ENCODE measurements at places on chromosomes 3 and 15.

- DNase-seq = no peak
These were observed 90.7 kb downstream of the HHLA2 start for GRCh38 chr3:108387063-108387462.

DNA sequence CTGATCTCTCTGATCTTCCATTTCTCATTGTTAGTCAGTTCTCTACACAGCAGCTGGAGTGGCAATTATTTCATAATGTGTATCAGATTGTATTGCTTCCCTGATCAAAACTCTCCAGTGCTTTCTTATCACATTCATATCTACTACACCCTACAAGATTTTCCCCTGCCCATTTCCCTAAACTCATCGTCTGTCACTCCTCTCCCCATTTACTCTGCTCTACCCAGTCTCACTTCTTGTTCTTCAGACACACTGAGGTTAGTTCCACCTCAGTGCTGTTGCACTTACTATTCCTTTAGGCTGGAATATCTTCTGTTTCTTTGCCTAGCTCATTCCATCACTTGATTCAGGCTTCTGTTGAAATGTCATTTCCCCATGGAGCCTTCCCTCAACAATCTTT is 197.1 kb downstream of the SATB1 start:
- DNase-seq = no peak

DNA sequence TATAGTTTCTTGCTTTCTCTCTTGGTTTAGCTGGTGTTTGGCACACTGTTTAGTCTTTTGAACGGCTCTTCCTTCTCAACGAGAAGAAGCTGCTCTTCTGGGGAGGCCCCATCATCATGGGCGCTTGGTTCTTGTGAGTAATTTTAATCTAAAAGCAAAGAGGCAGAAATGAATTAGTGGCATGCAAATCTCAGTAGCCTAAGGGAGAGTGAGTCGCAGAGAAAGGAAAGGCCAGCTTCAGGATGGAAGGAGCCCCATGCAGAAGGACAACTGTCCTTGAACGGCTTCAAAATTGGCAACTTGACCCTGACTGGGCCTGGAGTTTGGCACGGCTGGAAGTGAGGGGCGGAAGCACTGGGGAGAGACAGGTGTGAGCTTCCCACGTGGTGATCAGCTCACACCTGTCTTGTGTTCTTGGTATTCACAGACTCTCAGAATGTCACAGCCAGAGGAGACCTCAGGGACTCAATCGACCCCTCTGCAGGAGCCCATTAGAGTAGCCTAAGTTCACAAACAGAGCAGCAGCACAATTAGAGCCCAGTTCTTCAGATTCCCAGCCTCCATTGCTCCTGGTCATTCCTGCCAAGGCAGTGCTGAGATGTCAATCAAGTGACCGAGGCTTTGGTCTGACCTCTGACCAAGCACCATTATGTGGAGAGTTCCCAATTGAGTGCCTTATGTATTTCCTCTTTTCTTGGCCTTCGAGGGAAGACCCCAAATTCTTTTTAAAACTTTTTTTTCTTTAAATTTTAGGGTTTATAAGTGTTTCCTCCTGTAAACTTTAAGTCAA is 41.3 kb upstream of the ETV5 start:
- no peak for DNase-seq

- DNase-seq = no peak
These were observed 280.0 kb downstream of the PDCD6IP start for GRCh38 chr3:34078418-34078817.

DNA sequence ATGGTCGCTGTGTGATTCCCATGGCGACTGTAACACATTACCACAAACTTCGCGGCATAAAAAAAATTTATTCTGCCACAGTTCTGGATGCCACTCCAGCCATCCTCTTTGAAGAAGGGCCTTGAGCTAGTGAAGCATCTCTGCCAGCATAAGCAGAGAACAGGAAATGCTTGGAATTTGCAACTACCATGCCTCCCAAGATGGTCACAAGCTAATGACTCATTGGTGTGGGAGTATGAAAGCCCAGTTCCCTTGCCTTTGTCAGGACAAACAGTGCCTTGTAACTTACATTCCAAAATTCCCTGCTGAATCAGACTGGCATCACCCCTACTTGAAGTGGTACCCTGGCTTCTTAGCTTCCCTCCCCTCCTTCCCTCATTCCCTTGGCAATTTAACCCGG is 129.7 kb downstream of the PROS1 start:
- no peak for DNase-seq

DNA sequence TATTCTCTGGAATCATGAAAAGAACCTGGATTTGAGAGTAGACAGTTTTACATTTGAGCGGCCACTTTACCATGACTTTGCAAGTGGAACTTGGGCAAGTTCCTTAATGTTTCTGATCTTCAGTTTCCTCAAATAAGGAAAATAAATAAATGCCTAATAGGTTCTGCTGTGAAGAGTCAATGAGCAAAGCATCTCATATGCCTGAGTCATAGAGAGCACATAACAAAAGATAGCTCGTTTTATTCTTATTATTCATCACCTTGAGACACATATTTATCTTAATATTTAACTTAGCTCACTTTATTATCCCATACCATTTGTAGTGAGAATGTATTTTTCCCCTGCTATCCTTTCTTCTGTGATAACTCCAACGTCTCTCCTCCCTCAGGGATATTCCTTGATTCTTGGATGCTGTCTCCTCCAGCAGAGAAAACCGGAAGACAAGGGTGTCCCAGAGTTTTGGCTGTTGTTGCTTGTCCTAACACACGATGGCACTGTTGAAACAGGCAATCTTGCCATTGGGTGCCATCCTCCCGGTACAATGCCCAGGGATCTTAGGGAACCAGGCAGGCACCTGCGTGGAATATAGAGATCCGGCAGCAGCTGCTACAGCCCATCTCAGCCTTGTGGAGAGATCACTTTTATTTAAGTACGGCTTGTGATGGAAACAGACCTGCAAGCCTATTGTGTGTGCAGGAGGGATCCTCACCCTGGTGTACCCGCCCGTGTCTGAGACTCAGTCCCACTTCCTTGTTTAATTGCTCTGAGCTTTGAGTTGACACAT is 33.3 kb upstream of the VPS33B start:
- DNase-seq = peak; percentile 14

DNA sequence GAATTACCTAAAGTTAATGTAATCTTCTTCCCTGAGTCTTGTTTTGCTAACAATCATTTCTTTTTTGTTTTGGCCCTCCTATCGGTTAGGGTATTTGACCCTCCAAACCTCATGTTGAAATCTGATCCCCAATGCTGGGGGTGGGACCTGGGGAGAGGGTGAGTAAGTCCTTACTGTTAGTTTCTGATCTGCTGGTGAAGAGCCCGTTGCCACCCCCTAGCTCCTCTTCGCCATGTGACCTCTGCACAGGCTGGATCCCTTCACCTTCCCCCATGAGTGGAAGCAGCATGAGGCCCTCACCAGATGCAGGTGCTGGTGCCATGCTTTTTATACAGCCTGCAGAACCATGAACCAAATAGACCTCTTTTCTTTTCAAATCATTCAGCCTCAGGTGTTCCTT is 62.8 kb upstream of the ADCY5 start:
- no peak for DNase-seq

DNA sequence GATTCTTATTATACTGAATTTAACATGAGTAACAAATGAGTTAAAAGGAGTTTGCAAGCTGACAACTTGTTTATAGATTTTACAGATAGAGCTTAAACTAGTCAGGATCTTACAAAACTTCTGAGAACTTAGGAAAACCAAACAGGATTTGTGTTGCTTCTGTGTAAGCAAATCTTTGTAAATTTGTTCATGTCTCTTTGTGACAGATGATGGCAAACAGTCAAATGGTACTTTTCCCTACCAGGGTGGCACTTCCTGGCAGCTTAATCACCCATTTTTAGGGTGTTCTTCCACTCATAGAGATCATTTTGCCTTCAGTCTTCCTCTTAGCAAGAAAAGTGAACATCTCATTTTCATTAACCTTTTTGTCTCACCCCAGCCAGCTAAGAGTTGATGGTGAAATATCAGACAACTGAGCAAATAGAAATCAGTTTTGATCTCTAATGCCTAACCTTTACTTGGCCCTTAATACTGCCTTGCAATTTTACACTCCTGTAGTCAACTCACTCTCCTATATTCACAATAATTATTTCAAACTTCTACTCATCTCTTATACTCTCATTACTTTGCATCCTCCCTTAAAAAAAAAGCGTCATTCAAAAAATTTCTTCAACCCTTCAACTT is 23.7 kb upstream of the NECTIN3 start:
- DNase-seq = no peak

GRCh38 chr3:139935016-139935865 is at the start of gene CLSTN2:
TSS of gene CLSTN2 (plus strand) at chr3:139935185.
- DNase-seq = peak; percentile 31

DNA sequence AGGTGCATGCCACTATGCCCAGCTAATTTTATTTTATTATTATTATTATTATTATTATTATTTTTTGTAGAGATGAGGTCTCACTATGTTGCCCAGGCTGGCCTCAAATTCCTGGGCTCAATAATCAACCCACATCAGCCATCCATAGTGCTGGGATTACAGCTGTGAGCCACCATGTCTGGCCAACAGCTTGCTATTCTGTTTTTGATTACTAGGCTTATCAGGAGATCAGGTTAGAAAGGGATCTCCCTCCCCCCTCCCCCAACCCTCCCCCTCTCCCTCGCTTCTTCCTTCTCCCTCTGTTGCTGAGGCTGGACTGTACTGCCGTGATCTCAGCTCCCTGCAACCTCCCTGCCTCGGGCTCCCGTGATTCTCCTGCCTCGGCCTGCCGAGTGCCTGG is 8.6 kb downstream of the CLN6 start:
- no peak for DNase-seq

DNA sequence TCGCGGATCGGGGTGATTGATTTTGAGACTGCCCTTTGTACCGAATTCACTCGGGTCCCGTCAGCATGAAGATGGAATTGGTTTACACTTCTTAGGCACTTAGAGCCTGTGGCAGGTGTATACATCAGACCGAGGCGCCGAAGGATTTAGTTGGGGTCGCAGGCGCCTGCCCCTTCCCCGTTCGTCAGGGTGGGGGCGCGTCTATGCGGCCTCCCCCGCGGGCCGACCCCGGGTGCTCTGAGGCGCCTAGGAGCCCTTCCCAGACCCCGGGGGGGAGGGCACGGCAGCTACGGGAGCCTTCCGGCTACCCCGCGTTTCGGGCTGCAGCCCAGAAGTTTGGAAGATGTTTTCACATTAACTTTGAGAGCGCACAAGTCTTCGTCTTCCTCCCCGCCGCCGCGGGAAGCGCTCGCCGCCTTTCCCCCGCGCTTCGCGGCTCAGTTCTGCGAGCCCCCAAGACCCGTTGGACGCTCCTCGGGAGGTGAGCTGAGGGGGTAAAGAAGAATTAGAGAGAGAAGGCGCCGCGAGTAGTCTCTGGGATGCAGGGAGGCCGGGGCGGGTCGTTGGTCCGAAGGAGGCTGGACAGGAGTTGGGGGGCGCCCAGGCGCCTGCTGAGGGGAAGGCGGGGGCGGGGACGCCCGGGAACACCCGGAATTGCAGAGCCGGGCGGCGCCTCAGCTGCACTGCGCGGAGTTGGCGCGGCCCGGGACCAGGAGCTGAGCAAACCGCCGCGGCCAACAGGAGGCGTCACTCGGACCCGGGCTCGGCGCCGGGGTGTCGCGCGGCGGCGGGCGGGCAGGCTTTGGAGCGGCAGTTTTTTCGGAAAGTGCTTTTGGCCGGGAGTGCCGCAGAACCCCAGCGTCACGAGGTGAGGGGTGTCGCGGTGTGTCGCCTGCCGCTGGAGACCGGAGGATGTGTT is 780 bp downstream of the TIPARP start:
- DNase-seq = peak; percentile 52

- DNase-seq = no peak
These were observed 230.8 kb upstream of the GPR149 start for GRCh38 chr3:154660811-154661210.

DNA sequence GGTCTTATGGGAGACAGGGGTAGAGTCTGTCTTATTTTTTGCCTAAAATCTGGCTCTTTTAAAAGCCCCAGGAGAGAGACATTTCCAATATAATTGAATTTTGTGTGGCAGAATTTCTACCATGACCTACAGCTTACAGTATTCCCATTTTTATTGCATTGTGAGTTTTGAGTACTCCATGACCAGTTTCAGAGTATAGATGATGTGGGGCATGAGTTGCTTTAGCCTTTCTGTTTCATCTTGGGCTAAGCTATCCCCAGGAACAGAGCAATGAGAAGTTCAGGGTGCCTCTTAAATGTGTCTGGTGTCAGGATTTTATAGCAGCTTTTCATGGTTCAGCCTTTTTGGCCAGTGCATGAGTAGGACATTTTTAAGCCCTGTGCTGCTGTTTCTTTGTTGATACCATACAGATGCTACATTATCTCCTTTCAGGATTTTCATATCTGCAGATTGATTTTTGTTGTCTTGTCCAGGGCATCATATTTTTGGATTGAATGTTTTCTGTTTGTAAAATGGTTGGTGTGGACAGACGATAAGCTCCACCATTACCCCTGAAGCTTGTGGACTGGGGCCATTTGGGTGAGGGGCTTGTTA is 3.5 kb downstream of the ABHD2 start:
- no peak for DNase-seq

GRCh38 chr15:80931191-80931590 is 58.4 kb downstream of the MESD start:
- no peak for DNase-seq

DNA sequence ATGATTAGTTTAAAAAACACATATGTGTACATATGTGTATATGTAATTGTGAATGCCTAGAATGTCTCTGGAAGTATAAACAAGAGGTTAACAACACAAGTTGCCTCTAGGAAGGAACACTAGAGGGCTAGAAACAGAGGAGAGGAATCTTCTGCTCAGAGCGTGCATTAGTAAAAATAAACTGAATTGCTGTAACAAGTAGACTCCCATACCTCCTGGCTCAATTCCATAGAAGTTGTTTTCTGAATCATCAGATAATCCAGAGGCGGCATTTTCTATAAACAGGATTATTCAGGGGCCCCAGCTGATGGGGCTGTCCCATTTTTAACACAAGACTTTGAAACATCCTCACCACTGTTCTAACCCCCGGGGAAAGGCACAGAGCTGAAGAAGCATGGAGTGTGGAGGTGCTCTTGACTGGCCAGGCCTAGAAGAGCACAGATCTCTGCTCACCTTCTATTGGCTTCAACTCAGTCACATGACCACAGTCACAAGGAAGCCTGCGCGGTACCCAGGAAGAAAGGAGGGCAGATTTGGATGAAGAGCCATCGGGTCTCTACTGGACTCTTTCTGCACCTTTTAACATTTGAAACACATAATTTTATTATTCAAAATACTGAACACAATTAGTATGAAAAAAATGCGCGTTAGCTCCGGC is 145.7 kb downstream of the TLE3 start:
- no peak for DNase-seq

GRCh38 chr15:36858423-36858822 is 241.9 kb downstream of the MEIS2 start:
- DNase-seq = no peak

GRCh38 chr3:121696186-121696585 is 35.5 kb upstream of the HCLS1 start:
- DNase-seq = no peak

Data from GOT3 (cell line).